ENCODE measurements at places on chromosomes 13 and 19.

DNA sequence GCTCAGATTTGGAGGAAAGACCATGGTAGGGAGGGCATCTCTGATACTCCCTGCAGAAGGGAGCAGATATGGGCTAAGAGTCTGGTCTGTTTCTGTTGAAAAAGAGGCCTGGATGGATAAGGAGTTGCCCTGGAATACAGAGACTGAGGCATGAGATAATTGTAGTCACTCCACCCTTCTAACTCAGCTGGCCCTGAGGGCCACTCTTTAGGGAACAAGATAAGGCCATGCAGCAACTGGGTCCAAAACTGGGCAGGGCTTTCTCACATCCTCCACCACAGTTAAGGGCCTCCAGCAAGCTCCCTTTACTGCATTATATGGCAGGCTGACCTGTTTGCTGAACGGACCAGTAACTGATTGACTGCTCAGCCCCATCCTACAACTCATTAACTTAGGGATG, 1.3 kb downstream of the ZNF749 start:
- no peak for DNase-seq

GRCh38 chr13:39051157-39051556, 12.9 kb downstream of the NHLRC3 start:
- no peak for DNase-seq

DNA sequence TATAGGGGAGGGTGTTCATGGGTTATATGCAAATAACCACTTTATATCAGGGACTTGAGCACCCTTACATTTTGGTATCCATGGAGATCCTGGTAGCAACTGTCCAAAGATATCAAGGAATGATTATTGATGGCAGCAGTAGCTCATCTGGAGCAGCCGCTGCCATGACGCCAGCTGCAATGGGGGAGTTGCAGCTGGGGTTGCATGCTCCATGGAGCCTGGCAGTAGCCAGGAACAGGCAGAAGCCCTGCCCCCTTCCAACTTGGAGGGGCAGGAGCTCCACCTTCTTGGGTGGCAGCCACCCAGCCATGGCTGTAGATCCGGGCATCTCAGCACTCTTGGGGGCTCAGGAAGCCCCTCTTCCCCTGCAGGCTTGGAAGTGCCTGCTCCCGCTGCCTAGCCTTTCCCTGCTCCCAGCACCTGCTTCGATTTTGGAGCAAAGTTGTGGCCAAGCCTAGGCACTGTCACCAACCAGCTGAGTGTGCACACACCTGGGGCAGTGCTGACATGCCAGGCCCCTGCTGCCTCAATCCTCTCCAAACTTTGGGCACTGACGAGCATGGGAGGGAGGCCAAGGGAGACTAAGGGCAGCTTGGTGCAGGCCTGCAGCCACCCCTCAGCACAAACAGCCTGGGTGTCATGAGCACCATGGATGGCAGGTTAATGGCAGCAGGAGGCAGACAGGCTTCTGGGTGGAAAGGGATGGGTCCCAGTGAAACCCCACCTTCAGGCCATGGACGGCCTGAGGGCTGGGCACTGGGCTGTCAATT, 235.6 kb upstream of the CSNK1A1L start:
- DNase-seq: no peak

DNA sequence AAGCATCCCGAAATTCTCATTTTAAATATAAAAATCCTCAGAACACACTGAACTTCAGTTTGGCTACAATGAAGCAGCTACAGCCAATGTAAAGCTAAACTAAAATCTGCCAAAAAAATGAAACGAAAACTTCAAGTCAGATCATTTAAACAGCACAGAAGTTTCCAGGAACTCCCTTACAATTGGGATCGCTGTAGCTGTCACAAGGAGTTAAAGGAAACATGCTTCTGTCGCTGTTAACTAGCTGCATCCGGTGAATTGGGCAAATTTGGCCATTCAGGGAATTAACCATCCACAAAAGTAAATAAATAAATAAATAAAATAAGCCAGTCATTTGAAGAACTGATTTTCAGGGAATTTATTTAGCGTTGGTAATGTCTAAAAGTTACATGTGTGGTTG, 77.0 kb upstream of the PEG3 start:
- no peak for DNase-seq

- no peak for DNase-seq
Measured at GRCh38 chr19:2555422-2556220, 79.7 kb downstream of the GADD45B start.

- DNase-seq: no peak
Measured at GRCh38 chr19:35110974-35111373, 4.6 kb upstream of the FXYD3 start.

- no peak for DNase-seq
Measured at GRCh38 chr13:25131881-25132420, 36.0 kb downstream of the PABPC3 start.

DNA sequence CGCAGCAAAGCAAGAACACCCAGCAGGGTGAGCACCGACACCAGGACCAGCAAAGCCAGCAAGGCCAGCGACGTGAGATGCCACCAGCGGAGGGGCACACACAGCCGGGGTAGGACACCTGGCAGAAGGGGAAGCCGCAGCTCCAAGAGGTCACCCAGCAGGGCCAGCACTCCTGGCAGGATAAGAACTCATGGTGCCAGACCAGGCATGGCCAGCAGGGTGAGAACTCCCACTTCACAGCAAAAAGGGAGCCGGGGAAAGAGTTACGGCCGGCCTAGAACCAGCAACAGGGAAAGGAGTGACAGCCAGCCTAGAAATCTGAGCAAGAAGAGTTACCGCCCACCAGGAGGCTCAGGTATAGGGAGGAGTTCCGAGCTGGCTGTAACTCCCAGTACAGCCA, 486 bp downstream of the SRRM5 start:
- no peak for DNase-seq

DNA sequence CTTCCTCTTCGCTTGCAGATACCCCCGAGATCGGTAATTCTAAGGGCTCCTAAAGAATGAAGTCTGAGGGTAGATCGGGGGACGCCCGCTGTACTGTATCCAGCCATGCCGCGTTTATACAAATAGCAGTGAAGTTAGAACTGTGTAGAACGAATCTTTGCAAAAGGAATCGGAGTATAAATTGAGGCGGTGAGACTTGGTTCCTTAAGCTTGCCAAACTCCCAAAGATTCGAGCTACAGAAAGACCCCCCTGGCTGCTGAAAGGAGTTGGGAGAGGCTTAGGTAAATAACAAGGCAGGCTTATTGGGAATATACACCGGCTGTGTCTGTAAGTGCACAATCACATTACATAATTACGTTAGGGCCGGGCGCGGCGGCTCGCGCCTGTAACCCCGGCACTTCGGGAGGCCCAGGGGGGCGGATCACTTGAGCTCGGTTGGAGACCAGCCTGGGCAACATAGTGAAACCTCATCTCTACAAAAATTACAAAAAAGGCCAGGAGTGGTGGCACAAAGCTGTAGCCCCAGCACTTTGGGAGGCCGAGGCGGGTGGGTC, 12.2 kb downstream of the TMEM160 start:
- no peak for DNase-seq

DNA sequence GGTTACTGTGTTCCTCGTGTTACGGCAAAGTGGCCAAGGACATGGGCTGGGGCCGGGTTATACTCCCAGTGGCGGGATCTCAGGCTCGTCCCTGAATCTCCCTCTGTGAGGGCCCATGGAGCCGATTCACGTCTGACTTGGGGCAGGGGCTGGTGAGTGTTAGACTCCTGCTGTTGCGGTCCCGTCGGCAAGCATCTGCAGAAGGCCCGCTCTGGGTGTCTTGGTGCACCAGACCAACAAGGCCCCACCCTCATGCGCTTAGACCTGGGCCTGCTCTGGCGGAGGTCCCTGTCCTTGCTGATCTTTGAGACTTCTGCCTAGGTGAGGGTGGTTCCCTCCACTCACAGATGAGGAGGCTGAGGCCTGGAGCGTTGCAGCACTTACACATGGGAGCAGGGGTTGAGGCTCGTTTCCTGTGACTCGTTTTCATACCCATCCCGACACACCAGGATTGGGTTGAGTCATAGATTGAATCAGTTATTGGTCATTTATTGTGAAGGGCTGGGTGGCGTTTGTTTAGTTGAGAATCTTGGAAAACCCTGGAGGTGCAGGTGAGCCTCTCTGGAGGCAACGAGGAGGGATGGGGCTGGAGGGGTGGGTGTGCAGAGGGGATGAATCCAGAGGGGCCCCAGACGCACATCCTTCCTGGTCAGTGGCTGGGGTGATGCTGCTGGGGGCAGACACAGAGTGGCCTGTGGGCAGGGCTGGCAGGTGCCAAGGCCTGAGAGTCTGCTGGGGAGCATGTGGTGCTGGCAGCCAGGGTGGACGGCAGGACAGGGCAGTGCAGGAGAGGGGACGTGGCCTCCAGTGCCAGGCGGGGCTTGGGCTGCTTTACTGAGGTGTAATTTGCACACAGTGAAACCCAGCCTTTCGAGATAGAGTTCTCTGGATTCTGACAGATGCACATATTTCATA, 4.6 kb downstream of the EPN1 start:
- no peak for DNase-seq

DNA sequence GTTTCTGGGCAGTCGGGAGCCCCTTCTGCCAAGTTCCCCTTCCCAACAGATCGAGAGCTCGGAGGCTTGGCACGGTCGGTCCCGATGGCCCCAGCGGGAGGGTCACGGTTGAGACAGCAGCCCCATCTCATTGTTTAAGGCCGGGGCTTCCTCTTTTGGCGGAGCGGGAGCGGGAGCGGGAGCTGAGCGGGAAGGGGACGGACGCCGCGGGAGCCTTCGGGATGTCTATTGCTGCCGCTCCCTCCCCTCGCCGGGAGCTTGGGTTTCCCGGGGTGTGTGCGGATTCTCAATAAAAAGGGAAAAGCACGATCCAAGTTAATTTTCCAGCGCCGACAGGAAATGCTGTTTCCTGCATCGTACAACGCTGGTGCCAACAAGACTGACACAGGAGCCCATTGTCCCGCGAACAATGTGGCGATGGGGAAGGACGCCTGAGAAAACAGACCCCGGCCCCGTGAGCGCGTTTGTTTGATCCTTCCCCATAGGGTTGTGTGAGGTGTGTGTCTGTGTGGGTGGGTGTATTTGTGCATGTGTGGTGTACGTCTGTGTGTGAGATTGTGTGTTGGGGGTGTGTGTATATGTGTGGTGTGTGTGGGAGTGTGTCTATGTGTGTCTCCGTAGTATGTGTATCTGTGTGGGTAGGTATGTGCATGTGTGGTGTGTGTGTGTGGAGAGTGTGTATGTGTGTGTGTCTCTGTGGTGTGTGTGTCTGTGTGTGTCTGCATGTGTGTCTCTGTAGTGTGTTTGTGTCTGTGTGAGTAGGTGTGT, 36.3 kb upstream of the FLT1 start:
- DNase-seq: no peak

GRCh38 chr19:34757441-34757840, 15.6 kb downstream of the ZNF599 start:
- DNase-seq: no peak

- no peak for DNase-seq
Measured at GRCh38 chr19:50000038-50000840, 24.9 kb downstream of the VRK3 start.

DNA sequence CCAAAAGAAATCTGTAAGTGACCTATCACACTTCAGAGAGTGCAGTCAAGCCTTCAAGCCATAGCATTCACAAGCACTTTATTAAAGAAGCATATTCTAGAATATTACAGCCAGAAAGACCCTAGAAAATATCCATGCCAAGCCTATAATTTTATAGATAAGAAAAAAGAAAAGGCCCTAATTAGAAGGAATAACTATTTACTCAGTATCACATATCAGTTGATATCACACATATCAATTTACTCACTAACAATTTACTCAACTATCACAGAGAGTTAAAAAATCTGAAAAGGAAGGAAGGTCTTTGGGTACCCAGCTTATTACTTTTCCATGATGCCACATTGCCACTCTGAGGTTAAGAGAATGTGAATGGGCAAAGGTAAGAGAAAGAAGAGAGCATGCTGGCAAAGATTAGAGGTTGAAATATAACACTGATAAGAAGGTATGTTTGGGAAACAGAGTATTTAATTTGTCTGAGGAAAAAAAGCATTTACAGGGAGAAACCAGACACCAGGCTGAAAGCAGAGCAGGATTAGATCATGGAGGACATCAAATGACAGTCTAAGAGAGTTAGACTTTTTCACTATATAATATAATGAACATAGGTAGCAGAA, 186.2 kb downstream of the VWA8 start:
- DNase-seq: no peak

DNA sequence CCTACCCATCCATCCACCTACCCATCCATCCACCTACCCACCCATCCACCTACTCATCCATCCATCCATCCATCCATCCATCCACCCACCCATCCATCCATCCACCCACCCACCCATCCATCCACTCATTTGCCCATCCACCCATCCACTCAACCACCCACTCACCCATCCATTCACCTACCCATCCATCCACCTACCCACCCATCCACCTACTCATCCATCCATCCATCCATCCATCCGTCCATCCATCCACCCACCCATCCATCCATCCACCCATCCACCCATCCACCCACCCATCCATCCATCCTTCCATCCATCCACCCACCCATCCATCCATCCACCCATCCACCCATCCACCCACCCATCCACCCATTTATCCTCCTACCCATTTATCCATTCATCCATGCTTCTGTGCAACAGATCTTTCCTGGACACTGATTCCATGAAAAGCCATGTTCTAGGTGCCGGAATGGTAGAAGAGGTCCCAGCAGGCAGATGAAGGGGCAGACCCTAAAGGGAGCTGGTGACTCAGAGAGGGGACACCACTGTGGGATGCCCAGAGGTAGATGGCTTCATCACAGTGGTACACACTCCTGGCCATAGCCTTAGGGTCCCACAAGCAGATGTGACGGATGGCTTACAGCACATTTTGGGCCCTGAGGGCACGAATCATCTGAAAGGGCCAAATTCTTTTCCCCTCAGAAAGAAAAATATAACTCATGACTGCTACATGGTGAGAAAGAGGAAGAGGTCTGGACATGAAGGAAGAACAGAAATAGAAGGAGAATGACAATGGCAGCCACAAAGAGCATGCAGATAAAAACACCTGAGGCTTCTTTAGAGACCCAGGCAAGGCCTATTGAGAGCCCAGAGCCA, 76.0 kb downstream of the KCTD15 start:
- no peak for DNase-seq

- DNase-seq: peak; percentile 70
Measured at GRCh38 chr13:75544681-75545330, 4.8 kb upstream of the UCHL3 start.

DNA sequence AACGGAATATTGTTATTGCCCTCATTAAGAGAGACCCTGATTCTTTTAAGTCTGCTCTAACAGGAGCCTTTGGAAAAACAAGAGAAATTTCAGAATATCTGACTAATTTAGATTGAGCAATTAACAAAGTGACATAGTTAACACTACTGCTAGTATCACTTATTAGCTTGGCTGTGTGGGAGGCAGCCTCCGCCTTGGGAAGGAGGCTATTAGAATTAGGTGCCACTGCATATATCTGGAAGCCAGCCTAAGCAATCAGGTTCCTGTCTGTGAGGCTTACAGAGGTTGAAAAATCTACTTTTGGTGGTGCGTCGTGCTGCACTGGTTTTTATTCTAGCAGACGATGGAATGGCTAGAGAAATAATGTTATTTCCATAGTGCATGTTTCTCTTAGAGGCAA, 227.2 kb downstream of the OLFM4 start:
- no peak for DNase-seq

DNA sequence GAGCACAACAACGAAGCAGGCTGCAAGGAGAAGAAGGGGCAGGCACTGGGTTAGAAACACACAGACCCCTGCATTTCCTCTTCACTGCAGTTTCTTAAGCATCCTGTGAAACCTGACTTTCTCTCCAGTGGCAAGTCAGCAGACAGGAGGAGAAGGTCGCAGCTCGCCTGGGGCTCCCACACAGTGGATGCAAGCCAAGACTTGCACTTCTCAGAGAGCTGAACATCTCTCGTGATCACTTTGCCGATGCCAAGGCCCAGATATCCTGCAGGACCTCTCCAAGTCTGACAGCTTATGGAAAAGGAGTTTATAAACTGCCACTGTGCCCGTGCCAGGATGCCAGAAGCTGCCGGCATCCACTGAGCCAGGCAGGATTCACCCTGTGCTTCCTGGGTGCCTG, 18.4 kb downstream of the TMEM272 start:
- DNase-seq: no peak
